ENCODE measurements at places on chromosomes 16 and 17. TPM values are rescaled to one million over a fixed set of nuclear protein-coding genes. Genes with fewer than 3 reads are reported as not detected.

Gene ETV4
- total RNA-seq: 15.6 TPM

Gene MMP28
- total RNA-seq: 4.0 TPM

Gene HBA2
- total RNA-seq: not detected

Gene SLC16A13
- total RNA-seq: 3.0 TPM

Gene AMFR
- total RNA-seq: 165 TPM

Gene G6PC1
- total RNA-seq: not detected

Gene CMTM2
- total RNA-seq: not detected
